ENCODE measurements at places on chromosomes 2 and 18. TPM values are rescaled to one million over a fixed set of nuclear protein-coding genes. Genes with fewer than 3 reads are reported as not detected.
A peak's percentile ranks its signal among the peaks of the same experiment; 100 is the strongest.

The GTF2A1L gene
- not detected for total RNA-seq

The ARHGEF33 gene
- not detected for total RNA-seq

The DTYMK gene
- total RNA-seq: 15.4 TPM

The TUBB6 gene
- 3.2 TPM for total RNA-seq

The SULT1C4 gene
- not detected for total RNA-seq

The B3GNT7 gene
- 151 TPM for total RNA-seq

The HOXD13 gene
- not detected for total RNA-seq

The SNORC gene
- total RNA-seq: 0.98 TPM

The COMMD1 gene
- total RNA-seq: 36.7 TPM

The TEX44 gene
- total RNA-seq: not detected

The PRSS56 gene
- not detected for total RNA-seq

The PROC gene
- not detected for total RNA-seq

The DPP10 gene
- not detected for total RNA-seq

The CDH19 gene
- total RNA-seq: not detected

DNA sequence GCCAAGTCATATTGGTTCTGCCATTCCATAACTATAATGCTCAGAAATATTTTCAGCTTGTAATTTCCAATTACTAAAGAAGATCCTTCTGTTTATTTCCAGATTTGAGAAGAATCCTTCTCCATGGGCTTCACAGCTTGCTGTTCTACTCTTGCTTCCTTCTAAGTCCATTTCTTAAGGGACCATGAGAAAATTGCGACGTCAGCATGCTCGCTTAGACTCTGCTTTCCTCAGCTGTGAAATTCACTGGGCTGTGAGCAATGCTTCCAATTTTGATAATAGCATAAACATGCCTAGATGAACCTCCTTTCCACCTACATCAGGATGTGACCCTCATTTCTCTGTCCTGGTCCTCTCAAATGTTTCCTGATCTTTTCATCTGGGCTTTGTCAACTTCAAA lies 145.3 kb upstream of the CDH20 start:
- no peak overlapping the region for H3K4me3 ChIP-seq
- no peaks in the 10 kb centered on the region for H3K4me1 ChIP-seq
- no peak for DNase-seq
- no peaks in the 10 kb centered on the region for H3K36me3 ChIP-seq
- no peaks in the 10 kb centered on the region for H3K27me3 ChIP-seq
- H3K27ac ChIP-seq: no peak overlapping the region

- peaks cover 28% of the 10 kb centered on the region for H3K36me3 ChIP-seq
- peak; percentile 78 for DNase-seq
- no peak overlapping the region for H3K4me3 ChIP-seq
- peak overlapping the region; percentile 71 for H3K27ac ChIP-seq
- no peaks in the 10 kb centered on the region for H3K27me3 ChIP-seq
Measured at GRCh38 chr2:27683390-27684071, 19.8 kb downstream of the SLC4A1AP start.

GRCh38 chr2:207854484-207855440 lies 85.1 kb upstream of the FZD5 start:
- no peak for DNase-seq
- no peak overlapping the region for H3K4me3 ChIP-seq
- peaks cover under 1% of the 10 kb centered on the region for H3K36me3 ChIP-seq
- no peaks in the 10 kb centered on the region for H3K27me3 ChIP-seq

GRCh38 chr18:23227726-23228070 lies 92.4 kb downstream of the CABLES1 start:
- no peaks in the 10 kb centered on the region for H3K36me3 ChIP-seq
- peaks cover 27% of the 10 kb centered on the region for H3K4me1 ChIP-seq
- no peak for DNase-seq
- H3K27me3 ChIP-seq: no peaks in the 10 kb centered on the region

GRCh38 chr2:114609203-114609602 lies 166.8 kb downstream of the DPP10 start:
- no peaks in the 10 kb centered on the region for H3K36me3 ChIP-seq
- H3K4me3 ChIP-seq: no peak overlapping the region
- H3K4me1 ChIP-seq: no peaks in the 10 kb centered on the region
- H3K27ac ChIP-seq: no peak overlapping the region
- no peak for DNase-seq
- H3K27me3 ChIP-seq: no peaks in the 10 kb centered on the region

- H3K27ac ChIP-seq: no peak overlapping the region
- no peaks in the 10 kb centered on the region for H3K36me3 ChIP-seq
- peaks cover 2% of the 10 kb centered on the region for H3K27me3 ChIP-seq
- DNase-seq: no peak
- no peaks in the 10 kb centered on the region for H3K4me1 ChIP-seq
Measured at GRCh38 chr18:49875155-49875554, 61.8 kb upstream of the ACAA2 start.

- peak; percentile 67 for DNase-seq
- H3K27me3 ChIP-seq: no peaks in the 10 kb centered on the region
Measured at GRCh38 chr2:11757101-11757500, 10.7 kb downstream of the LPIN1 start.

DNA sequence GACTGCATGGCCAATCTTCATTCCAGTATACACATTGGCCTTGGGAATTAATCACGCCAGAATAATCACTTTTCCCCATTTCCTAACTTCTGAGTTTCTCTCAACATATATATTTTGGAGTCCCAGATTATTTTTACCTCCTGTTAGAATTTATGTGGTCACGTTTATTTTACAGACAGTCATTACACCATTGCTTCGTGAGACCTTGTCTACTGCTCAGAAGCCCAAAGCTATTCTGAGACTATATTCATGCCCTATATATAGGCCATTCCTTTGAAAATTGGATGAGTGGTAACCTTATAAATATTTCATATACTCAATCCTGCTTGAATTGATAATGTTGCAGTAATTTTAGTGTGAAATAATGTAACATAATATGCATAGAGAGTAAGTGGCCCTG lies 610.0 kb upstream of the CDH2 start:
- H3K4me3 ChIP-seq: no peak overlapping the region
- peaks cover 8% of the 10 kb centered on the region for H3K4me1 ChIP-seq
- H3K36me3 ChIP-seq: no peaks in the 10 kb centered on the region
- DNase-seq: no peak
- H3K27ac ChIP-seq: no peak overlapping the region
- H3K27me3 ChIP-seq: no peaks in the 10 kb centered on the region

- no peak overlapping the region for H3K4me3 ChIP-seq
- no peaks in the 10 kb centered on the region for H3K27me3 ChIP-seq
- no peak for DNase-seq
- H3K27ac ChIP-seq: no peak overlapping the region
Measured at GRCh38 chr2:89833116-89833779, 1141.8 kb downstream of the RPIA start.

DNA sequence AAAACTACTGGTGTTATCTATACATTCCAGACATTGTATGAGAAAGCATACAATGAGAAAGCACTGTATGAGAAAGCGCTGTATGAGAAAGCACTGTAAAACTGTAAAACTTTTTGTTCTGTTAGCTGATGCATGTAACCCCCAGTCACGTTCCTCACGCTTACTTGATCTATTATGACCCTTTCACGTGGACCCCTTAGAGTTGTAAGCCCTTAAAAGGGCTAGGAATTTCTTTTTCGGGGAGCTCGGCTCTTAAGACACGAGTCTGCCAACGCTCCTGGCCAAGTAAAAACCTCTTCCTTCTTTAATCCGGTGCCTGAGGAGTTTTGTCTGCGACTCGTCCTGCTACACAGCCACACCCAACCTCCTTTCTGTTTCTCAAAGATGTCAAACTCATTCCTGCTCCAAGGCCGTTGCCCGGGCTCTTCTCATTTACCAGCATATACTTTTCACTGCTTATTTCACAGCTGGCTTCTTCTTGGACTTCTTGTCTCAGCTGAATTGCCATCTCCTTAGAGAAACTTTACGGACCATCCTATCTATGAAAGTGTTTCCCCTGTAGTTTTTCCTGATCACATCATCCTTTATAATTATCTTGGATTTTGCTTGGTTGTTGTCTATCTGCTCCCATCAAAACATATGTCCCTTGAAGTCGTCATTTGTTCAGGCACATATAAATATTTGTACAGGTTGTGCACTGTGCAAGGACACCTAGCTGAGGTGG lies 29.8 kb upstream of the YES1 start:
- H3K36me3 ChIP-seq: no peaks in the 10 kb centered on the region
- no peak overlapping the region for H3K4me3 ChIP-seq
- H3K27ac ChIP-seq: no peak overlapping the region
- no peak for DNase-seq

DNA sequence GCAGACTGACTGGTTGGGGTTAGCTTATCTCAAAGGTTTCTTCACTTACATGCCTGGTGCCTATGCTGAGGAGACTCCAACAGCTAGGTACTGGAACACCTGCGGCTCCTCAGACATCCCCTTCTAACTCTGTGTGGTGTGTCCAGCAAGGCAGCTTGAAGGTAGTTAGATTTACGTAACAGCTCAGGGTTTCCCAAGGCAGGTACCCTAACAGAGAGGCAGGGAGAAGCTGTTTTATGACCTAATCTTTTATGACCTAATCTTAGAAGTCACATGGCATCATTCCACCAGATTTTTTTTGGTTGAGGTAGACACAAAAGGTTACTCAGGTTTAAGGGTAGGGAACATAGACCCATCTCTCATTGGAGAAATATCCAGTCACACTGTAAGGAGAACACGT lies 17.4 kb upstream of the PAPOLG start:
- no peak overlapping the region for H3K27ac ChIP-seq
- H3K4me3 ChIP-seq: no peak overlapping the region
- no peak for DNase-seq
- peaks cover 3% of the 10 kb centered on the region for H3K4me1 ChIP-seq
- peaks cover 2% of the 10 kb centered on the region for H3K27me3 ChIP-seq

DNA sequence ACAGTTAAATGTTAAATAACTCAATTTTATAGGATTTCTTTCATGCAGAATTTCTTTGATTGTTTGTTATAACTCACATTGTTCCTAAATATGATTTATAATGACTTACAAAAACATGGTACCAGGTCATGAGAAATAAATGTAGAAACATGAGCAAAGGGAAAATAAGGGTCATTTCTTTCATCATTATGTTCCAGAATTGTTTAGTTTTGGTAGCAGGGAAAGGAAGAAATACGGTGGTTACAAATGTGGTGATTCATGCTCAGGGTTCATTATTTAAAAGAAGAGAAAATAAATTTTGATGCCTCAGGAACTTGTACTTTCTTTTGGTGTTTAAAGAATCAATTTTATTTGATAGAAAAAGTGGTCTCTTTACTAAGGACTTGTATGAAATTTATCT lies 4.4 kb downstream of the LYPD6B start:
- H3K27me3 ChIP-seq: peaks cover 5% of the 10 kb centered on the region
- H3K36me3 ChIP-seq: no peaks in the 10 kb centered on the region
- no peak overlapping the region for H3K27ac ChIP-seq
- DNase-seq: no peak

DNA sequence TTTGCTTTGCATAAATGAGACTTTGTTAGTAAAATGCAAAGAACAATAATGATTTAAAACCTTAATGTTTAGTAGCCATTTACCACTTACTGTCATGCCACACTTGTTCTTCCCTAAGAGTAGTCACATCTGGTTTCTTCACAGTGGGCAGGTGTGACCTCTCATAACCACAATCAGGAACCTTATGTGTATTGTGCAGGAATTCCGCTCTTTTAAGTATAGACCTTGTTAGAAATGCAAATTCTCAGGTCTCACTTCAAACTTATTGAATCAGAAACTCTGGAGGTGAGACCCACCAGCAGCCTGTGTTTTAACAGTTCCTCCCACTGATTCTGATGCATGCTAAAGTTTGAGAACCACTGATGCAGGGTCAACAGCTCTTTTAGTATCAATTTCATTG lies 518.8 kb upstream of the MEX3C start:
- H3K27ac ChIP-seq: no peak overlapping the region
- H3K27me3 ChIP-seq: no peaks in the 10 kb centered on the region
- H3K4me3 ChIP-seq: no peak overlapping the region
- no peaks in the 10 kb centered on the region for H3K36me3 ChIP-seq
- DNase-seq: no peak
- H3K4me1 ChIP-seq: no peaks in the 10 kb centered on the region

- no peaks in the 10 kb centered on the region for H3K27me3 ChIP-seq
- DNase-seq: no peak
- H3K4me3 ChIP-seq: no peak overlapping the region
- H3K27ac ChIP-seq: no peak overlapping the region
- no peaks in the 10 kb centered on the region for H3K4me1 ChIP-seq
Measured at GRCh38 chr2:239019183-239019581, 171.3 kb downstream of the TWIST2 start.

- H3K4me1 ChIP-seq: peaks cover 16% of the 10 kb centered on the region
- H3K27me3 ChIP-seq: peaks cover 12% of the 10 kb centered on the region
- H3K36me3 ChIP-seq: no peaks in the 10 kb centered on the region
Measured at GRCh38 chr2:10550206-10551001, 102.3 kb upstream of the ODC1 start.

- no peaks in the 10 kb centered on the region for H3K4me1 ChIP-seq
- no peak overlapping the region for H3K27ac ChIP-seq
- no peak for DNase-seq
- no peaks in the 10 kb centered on the region for H3K36me3 ChIP-seq
- H3K27me3 ChIP-seq: no peaks in the 10 kb centered on the region
Measured at GRCh38 chr2:55782528-55783173, 89.0 kb upstream of the PNPT1 start.

DNA sequence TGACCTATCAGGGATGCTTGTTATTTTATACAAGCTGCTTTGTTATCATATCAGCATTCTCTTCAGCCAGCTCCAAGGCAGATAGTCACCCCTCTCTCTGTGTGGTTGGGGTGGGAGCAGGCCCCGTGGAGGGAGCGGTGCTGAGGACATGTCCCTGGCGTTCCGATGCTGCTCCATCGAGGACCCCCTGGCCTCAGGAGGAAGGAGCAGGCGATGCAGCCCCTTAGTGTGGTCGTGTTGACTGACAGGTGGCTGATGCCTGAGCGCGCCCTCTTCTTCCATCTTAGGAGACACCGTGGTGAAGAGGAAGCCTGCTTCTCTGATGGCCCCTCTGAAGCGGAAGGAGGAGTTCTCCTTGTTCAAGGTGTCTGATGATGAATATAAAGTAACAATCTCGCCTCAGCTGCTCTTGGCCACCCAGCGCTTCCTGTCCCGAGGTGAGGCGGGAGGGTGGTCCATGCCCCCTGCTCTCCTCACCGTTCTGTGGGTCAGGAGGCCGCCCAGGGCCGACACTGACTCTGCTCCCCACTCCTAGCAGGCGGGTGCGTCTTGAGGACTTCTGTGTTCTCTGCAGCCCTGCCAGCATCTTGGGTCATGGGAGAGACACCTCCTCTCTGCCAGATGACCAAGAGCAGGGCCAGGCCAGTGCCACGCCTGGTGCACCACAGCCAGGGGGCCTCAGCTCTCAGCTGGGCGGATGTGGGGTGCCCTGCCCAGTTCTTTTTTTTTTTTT lies 10.6 kb downstream of the CNNM3 start:
- H3K36me3 ChIP-seq: peaks cover 71% of the 10 kb centered on the region
- H3K27ac ChIP-seq: no peak overlapping the region
- no peaks in the 10 kb centered on the region for H3K4me1 ChIP-seq
- H3K4me3 ChIP-seq: no peak overlapping the region
- no peak for DNase-seq

DNA sequence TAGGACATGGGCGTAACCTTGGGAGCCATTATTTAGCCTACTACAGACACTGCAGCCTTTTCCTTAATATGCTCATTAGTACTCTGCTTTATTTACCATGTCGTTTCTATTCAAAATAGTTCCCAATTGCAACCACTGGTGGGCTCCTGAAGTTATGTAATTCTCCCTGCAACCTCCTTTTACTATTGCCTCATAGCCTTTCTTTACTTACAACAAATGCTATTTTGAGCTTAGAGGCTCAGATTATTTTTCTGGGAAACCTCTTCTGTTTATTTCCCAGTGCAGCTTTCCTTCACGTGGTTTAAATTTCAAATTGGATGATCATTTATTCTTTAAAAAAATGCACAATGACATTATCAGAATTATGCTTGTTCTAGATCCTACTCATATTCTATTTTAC lies 492.3 kb upstream of the TMEFF2 start:
- H3K27ac ChIP-seq: no peak overlapping the region
- no peaks in the 10 kb centered on the region for H3K27me3 ChIP-seq
- H3K4me1 ChIP-seq: no peaks in the 10 kb centered on the region
- DNase-seq: no peak
- no peak overlapping the region for H3K4me3 ChIP-seq
